ENCODE measurements at places on chromosomes 3 and 15. TPM values are rescaled to one million over a fixed set of nuclear protein-coding genes. Genes with fewer than 3 reads are reported as not detected.

SPATA12 gene
- total RNA-seq = 0.29 TPM

DNA sequence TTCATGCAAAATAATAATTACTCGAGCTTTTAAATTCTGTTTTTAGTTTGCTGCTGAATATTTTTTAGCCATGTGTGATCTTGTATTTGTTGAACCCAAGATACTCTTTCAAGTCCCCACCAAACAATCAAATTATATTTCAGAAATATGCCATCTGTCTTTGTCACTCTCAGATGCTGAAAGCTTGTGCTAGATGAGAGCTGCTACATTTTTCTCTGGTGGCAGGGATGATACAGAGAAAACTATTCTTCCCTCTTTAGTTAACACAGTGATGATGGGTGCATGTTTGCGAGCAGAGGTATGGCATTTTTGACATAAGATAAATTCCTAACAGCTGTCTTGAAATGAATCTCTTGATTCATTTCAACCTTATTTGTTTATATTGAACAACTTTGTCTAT lies 100.6 kb upstream of the NPHP3 start:
- DNase-seq = no peak

DNA sequence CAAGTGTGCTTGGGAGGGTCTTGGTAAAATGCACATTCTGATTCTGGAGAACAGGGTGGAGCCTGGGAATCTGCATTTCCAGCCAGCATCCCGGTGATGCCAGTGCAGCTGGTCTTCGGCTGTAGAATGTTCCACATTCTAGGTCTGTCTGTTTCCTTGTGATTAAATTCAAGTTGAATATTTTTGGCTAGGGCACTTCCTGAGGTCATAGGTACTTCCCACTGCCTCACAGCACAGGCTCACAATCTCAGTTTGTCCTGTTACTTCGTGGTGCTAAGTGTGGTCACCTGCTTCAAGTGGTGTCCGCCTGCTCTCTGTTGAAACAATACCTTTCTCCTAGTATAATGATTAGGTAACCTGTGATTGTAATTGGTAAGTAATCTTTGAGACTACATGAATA lies 40.1 kb downstream of the FLNB start:
- no peak for DNase-seq

- DNase-seq = peak; percentile 84
Measured at GRCh38 chr15:55277116-55277564, 12.5 kb downstream of the RAB27A start.

GRCh38 chr3:38497031-38497430 lies 891 bp downstream of the EXOG start:
- no peak for DNase-seq

Data from GM12878 (cell line).